ENCODE measurements at places on chromosomes 6 and 20.

DNA sequence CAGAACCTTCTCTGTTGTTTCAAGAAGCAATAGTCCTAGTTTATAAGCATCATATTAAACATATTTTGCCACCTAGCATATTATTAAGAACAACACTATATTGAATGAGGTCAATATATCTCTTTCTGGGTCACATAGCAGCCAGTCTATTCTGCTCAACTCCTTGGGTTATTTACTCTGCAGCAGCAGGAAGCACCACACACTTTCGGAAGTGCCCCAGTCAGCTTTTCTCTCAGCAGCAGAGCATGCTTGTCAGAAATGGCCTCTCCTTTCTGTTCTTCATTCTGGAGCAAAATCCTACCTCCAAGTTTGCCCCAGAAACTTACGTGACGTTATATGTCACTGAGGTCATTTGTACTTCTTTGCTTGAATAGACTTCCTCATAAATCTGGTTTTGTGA lies 22.7 kb downstream of the CFAP206 start:
- DNase-seq = no peak

DNA sequence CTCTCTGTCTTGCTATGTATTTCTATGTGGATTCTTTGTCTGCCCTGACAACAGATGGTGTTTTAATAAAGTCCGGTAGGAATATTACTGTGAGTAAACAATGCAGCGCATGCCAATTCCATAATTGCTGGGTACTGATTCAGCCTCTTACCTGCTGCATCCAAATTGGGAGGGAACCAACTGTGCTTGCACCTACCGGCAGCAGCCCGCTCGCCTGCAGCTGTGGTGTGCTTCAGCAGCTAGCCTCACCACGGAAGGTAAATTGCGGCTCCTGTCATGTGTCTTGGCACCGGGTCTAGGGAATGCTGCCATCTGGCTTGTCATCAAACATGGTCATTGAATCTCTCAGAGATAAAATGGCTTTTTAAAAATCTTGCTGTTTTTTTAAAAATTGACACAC lies 704.8 kb upstream of the SLC35B3 start:
- no peak for DNase-seq

- no peak for DNase-seq
Observed at GRCh38 chr20:7520361-7520760, 419.9 kb downstream of the HAO1 start.

DNA sequence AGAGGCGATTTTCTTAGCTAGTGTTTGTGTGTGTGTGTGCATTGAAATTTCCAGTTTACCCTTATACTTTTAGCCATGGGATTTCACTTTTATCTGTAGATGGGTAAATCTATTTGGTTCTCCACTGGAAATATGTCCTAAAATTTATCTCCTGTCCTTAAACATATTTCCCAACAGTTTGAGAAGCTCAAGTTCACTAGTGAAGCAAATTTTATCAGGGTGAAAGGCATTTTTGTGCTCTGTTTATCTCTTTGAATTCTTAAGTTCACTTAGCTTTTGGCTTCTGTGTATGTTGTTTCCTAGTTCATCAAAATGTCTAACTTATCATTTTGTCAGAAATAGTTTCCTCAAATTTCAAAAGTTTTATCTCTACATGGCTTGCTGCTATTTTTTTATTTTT lies 561.6 kb downstream of the PHF3 start:
- DNase-seq = no peak

DNA sequence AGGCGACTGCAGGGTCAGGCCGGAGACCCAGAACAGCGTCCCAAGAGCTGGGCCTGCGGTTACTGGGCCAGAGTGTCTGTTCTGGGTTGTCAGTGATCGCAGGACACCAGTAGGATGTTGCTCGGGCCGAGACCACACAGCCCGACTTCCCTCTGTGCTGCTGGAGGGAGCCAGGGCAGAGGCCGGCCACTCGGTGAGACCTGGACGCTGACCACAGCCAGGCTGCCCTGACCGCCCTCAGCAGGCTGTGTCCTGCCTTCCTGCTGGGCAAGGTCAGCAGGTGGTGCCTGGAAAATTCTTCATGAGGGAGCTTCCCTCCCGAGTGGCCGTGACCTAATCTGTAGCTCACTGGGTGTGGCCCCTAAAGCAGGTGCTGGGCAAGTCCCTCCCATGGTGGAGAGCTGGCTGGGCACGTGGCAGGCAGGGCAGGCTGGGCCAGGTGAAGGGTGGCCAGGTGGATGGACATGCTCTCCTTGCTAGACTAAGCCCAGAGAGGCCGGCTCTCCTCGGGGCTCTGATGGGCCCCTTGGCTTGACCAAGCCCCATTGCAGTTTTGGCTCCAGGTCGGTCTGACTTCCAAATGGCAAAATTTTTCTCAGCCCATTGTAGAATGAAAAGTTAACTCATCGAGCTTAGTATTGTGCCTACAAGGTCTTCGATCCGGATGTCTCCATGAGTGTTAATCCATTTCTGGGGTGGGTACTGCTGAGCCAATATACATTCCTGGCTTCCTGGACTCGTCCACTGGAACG lies 1.9 kb downstream of the SLCO4A1 start:
- no peak for DNase-seq

DNA sequence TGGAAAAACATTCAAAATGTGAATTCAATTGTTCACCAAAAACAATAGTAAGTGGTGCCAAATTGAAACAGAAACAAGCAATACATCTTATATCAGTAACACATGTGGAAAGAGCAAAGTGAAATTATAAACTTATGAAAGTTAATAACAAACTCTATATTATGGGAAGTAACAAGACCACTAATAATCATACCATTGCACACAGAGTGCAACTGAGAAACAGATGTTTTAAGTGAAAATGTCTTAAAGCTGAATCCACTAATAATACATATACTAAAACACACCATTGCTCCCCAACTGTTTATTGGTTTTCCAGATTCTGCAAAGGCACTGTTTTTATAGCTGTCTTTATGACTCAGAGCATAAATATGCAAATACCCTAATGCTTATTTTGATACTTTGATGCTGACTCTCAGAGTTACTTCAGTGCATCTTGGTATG lies 292.3 kb downstream of the RFPL4B start:
- no peak for DNase-seq

GRCh38 chr6:91029211-91029610 lies 442.3 kb upstream of the MAP3K7 start:
- no peak for DNase-seq

- peak; percentile 35 for DNase-seq
Observed at GRCh38 chr20:25987073-25987927, 290.6 kb upstream of the ZNF337 start.

DNA sequence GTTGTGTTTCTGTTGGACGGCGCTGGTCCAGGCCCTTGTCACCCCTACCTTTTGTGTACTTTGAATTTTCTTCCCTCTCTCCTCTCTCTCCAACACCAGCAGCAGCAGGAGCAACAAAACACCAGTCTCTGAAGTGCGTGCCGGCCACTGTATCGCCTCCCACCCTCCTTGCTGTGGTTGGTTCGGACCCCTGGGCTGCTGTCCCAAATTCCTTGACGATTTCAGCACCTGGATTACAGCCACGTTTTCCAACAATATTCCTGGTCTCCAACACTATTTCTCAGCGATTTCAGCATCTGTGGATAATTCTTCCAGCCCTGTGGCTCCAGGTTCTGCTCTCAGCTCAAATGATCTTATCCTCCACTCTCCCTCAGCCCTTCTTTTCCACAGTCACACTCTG lies 11.8 kb downstream of the MAS1 start:
- DNase-seq = no peak

GRCh38 chr20:64228086-64228653 lies 27.4 kb upstream of the PCMTD2 start:
- DNase-seq = no peak

DNA sequence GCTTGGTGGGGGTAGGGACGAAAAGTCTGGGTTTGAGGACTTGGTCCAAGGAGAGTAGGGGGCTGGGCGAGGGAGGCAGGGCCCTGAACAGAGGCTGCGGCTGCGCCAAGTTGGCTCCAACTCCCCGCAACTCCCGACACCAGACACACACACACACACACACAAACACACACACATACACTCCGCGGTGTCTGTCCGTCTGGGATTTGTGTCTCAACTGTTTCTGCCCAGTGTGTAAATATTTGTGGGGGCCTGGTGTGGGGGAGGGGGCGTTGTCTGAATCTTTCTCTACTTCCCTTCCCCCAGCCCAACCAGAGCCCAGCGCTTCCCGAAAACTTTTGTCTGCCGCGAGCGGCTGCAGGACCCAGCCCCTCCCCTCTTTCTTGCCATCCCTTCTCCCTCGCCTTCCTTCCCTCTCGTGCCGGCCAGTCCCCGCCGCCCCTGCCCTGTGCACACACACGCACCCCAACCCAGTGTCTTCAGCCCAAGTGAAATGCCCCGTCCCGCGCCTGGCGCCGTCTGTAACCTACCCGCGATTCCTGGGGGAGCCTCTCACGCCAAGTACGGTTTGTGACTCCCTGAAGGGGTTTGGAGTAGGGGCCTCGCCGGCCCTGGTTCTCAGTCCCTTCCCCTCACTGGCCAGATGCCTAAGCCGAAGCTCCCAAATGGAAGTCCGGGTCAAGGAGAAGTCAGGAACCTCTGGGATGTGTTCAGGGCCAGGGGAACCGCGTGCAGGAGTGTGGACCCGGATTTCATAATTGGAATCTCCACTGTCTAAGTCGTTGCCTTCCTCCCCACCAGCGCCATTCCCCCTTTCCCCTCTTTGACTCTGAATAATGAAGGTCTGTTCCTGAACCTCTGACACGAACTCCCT lies 904 bp downstream of the MDFI start:
- DNase-seq = no peak

GRCh38 chr6:13268913-13269518 lies 59.3 kb downstream of the TBC1D7 start:
- DNase-seq = no peak

GRCh38 chr20:45189067-45189609 lies 14.4 kb downstream of the PI3 start:
- no peak for DNase-seq

GRCh38 chr20:20897145-20897544 lies 184.7 kb upstream of the RALGAPA2 start:
- DNase-seq = no peak

GRCh38 chr20:3813848-3814581 lies 6.3 kb upstream of the AP5S1 start:
- no peak for DNase-seq

DNA sequence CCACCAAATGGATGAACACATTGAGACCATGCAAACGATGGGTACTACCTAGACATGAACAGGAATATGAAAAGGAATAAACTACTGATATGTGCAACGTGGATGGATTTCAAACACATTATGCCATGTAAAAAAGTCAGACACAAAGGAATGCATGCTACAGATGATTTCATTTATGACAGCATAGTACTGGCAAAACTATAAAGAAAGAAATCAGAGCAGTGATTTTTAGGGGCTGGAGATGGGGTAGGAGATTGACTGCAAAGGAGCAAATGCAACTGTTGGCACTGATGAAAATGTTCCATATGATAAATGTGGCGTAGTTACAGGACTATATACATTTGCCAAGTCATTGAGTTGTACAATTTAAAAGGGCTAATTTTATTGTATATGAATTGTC lies 13.4 kb upstream of the COL12A1 start:
- no peak for DNase-seq

DNA sequence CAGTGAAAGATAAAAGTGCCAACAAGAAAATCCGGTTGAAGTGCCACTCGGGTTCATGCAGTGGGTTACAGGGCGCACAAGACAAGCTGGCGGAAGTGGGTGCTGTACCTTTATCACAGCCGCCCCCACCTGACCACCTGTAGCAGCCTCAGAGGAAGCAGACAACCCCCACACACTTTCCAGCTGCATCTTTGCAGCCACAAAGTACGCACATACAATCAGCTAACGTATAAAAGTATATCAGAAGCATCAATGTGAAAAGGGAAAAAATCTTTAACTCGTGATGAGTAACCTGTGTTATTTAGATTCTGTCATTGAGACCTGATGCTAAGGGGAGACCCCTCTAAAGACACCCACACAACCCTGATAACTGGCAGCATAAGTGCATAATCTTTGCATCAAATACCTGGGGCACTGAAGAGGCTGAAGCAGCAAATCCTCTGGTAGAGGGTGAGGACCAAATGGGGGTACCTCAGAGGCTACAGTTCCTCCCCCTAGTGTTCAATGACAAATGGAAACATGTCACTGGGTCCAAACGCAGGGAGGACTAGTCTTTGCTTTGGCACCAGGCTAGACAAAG lies 22.1 kb downstream of the BACH2 start:
- peak; percentile 79 for DNase-seq

DNA sequence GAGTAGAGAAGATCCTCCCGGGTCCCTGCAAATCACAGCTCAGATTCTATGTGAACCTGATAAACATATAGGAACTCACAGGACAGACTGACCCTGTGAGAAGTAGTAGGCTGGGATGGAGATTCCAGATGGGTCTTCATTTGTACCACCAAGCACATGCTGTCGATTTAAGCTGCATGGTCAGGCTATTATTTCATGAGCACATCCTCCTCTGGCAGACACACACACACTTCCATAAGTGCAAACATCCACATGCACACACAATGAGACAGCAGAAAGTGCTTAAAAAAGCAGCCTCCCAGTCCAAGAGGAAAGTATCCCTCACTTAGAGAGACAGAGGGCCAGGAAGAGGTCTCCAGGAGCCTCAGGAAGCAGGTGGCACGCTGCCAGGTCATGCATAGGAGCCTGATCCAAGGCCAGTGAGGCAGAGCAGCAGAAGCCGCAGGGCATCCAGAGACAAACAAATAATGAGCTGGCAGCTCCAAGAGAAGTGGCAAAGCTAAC lies 131.8 kb downstream of the UNC5CL start:
- no peak for DNase-seq

DNA sequence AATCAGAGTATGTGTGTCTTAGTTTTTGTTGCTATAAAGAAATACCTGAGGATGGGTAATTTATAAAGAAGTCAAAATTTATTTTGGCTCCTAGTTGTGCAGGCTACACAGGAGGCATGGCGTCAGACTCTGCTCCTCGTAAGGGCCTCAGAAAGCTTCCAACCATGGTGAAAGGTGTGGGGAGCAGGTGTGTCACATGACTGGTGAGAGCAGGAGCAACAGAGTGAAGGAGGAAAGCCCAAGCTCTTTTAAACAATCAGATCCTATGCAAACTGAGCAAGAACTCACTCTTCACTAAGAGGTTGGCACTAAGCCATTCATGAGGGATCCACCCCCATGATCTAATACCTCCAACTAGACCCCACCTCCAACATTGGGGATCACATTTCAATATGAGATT lies 1524.3 kb downstream of the HACE1 start:
- DNase-seq = no peak

GRCh38 chr6:137307163-137307854 lies 88.1 kb upstream of the IFNGR1 start:
- DNase-seq = no peak

GRCh38 chr6:63525186-63525878 lies 46.9 kb upstream of the LOC128125822 start:
- DNase-seq = no peak

- no peak for DNase-seq
Observed at GRCh38 chr6:30542915-30543314, 13.4 kb downstream of the GNL1 start.

GRCh38 chr20:62795023-62795761 lies 1.1 kb upstream of the MRGBP start:
- DNase-seq = peak; percentile 60

- no peak for DNase-seq
Observed at GRCh38 chr6:97594844-97595243, 311.8 kb upstream of the MMS22L start.

GRCh38 chr20:64220891-64221527 lies 34.5 kb upstream of the PCMTD2 start:
- DNase-seq = no peak
